Muscle of back (tissue), 13 donors: ENCODE measurements at places on chromosomes 5 and 9. TPM values are rescaled to one million over a fixed set of nuclear protein-coding genes. Genes with fewer than 3 reads are reported as not detected.
A peak's percentile ranks its signal among the peaks of the same experiment; 100 is the strongest.

GRCh38 chr5:16690243-16690852 lies 73.6 kb upstream of the RETREG1 start:
- no peak for DNase-seq

DNA sequence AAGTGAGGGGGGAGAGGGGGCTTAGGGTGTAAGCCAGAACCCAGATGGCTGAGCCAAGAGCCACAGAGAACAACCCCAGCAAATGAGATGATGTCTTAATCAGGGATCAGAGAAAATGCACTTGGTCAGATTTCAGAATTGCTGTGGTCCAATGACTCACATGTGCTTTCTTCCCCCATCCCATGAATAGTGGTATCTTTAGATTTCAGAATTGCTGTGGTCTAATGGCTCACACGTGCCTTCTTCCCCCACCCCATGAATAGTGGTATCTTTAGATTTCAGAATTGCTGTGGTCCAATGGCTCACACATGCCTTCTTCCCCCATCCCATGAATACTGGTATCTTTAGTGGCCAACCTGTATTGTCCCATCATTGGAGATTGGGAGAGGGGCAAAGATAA lies 59.9 kb downstream of the IRX2 start:
- DNase-seq = no peak

DNA sequence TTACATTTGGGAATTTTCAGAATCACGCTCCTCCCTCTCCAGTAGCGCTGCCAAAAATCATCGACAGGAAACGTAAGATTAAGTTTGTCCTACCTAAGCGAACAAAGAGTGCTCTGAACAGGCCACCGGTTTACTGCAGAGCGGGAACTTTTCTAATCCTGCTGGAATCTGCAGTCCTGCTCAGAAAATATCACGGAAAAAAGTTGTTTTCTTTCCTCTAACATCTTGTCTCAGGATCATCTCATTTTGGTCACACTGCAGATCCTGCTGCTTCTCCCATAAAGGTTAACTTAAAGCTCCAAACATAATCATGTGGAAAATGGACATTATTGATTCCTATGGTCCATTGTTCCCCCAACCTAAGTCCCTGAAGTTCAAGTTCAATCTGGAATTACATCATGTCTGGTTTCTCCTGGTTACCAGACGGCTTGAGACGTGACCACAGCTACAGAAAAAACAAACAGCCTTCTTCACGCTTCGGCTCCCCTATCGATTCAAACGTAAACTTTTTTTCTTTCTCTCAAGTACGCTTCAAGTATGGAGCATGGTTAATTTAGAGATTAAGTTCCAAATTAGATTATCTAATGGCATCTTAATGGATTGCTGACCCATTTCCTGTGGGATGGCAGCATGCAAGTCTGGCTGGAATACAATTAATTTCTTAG lies 217.6 kb downstream of the NFIB start:
- peak; percentile 82 for DNase-seq

The COL5A1 gene
- 413 TPM for polyA plus RNA-seq

GRCh38 chr5:33282696-33283095 lies 158.1 kb upstream of the TARS1 start:
- no peak for DNase-seq

The CCDC192 gene
- 0.35 TPM for polyA plus RNA-seq

DNA sequence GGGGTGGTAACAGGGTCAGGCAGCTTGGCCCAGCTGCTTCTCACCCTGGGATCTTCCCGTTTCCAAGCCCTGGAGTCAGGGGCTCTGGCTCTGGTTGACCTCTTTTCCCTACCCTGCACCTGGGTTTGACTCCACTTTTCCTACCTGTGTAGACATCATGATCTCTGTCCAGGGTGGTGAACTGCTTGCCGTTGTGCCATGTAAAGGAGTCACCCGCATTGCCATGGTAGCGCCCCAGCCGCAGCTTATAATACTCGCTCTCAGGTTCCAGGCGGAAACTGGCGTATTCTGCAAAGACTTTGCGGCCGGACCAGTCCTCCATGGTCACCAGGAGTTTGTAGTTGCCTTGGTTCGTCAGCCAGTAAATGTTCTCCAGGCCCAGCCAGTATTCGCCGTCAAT lies 30.9 kb downstream of the ANGPTL2 start:
- no peak for DNase-seq

The WNT8A gene
- not detected for polyA plus RNA-seq

GRCh38 chr5:175477440-175477839 lies 920 bp upstream of the SFXN1 start:
- DNase-seq = no peak

DNA sequence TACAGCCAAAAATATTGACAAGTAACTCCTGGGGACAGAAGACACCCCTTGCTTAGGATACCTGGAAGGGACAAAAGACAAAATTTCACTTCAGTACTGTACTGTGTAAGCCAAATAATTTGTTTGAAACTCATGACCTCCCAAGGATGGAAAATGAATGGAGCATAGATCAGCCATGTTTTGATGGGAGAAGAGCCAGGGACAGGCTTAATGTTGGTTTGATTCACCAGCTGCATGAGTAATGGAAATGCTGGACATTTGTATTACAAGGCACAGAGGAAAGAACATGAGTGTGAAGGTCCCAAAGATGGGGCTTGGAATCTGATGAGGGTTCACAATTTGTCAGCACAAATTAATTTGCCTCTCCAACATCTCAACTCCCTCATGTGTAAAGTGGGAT lies 122.8 kb downstream of the ENC1 start:
- no peak for DNase-seq

DNA sequence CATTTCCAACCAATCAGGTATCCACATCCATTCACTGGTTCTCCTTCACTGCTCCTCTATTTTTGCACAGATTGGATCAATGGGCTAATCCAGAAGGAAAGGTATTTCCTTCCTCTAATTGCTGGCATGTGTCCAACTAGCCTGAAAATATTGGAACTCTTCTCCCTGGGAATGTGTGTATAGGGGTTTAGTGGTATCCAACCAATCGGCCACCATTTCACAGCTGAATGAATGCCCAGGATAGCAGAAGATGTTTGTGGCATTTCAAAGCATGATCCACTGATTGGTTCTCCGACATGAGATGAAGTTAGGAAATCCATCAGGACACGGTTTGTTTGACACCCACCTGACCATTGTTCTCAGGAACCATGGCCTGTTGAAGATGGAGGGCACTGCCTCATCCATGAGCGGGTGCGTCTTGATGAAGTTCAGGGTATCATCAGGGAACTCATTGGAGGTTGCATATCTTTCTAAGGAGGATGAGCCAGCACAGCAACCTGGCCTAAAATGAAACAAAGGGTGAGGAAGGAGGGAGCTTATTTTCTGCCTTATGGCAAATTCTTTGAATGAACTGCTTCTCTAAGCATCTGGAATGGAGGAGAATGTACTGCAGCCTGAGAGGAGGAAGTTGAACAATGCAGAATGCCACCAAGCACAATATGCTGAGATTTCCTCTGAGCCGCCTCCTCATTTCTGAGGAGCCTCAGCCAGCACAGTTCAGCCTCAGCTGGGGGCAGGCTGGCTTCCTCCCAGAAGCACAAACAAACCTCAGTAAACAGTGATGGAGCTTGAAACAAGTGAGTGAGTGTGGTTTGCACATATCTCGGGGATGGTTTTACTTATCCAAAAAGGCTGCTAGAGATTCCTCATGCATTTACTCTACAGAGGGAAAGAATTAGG lies 94.6 kb downstream of the SEMA6A start:
- DNase-seq = no peak

DNA sequence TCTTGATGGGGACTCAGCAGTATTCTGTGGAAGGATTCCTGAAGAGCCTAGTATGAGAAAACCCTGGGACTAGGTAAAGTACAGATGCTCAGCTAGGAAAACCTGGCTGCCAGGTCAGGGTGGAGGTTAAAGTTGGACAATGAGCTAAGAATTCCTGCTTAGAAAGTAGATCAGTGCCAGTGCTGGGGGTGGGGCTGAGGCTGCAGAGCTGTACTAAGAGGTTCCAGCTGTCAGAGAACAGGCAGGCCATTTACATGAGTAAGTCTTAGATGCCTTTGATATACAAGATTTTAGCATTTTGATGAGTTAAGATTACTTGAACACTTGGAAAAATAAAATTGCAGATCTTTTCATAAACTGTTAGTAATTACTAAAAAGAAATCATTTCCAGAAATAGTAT lies 332.3 kb upstream of the NUDT12 start:
- DNase-seq = no peak

DNA sequence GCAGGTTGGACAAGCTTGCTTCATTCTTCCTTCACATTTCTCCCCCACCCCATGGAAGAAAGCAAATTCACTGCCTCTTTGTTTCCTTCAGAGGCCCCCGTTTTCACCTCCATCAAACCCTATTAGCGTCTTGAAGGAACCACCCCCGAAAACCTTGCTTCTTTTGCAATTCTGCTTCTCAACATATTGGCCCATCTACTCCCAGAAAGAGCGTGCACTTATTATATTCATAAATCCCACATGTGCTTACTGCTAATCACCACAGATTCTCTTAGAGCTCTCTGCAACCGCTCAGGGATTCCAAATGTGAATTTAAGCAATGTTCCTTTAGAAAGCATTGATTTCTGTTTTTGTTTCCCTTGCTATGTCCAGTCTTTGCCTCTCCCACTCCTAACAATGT lies 1.1 kb downstream of the F2RL2 start:
- peak; percentile 14 for DNase-seq

DNA sequence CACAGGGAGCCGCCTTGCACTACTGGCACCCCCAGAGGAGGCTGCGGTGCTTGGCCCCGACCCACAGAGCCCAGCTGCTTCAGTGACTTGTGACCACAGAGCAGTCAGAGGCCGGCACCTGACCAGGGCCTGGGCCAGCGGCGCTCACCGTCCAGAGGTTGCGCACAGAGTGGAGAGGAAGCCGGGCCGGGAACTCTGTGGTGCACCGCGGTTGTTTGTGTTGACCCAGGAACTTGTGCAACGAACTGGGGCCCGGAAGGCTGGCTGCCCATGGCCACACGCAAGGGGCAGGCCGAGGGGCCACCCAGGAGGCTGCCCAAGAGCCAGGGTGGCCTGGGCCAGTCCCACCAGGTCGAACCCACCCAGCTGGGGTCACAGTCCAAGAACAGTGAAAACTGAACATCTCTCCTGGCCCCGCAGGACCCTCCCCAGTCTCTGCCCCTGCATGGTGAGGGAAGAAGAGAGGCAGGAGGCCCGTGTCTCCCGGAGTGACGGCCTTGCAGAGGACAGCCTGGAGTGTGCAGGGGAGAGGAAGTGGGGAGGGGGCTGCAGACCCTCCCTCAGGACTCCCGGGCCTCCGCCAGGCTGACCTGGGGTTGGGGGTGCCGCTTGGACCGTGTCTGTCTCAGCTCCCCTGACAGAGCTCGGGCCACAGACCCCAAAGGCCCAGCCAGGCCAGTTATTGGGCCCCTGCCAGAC lies 42.8 kb upstream of the EGFL7 start:
- DNase-seq = peak; percentile 66

The ACSL6 gene
- polyA plus RNA-seq = 0.84 TPM
